ENCODE measurements at places on chromosomes 5 and 9. TPM values are rescaled to one million over a fixed set of nuclear protein-coding genes. Genes with fewer than 3 reads are reported as not detected.
A peak's percentile ranks its signal among the peaks of the same experiment; 100 is the strongest.

GRCh38 chr5:172858990-172859811, 25.1 kb downstream of the ERGIC1 start:
- H3K4me3 ChIP-seq = no peak overlapping the region
- H3K27ac ChIP-seq = peak overlapping the region; percentile 94
- DNase-seq = peak; percentile 73
- H3K27me3 ChIP-seq = no peaks in the 10 kb centered on the region
- H3K36me3 ChIP-seq = peaks cover 6% of the 10 kb centered on the region

DNA sequence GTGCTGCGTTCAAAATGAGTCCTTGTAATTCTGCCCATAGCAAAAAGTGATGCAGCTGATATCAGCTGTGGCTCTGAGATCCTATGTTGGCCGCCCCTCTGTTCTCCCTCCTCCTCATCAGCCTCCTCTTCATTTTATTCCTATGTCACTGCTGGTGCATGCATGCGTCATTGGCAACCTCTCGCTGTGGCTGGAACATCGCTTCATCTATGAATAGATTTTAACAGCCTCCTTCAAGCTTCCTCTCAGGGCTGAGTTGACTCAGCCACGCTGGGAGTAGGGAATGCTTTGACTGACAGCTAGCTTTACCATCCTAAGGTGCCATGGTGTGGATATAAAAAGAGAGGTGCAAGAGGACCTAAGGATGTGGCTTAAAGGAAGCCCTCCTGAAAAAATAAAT, 303.5 kb downstream of the PLK2 start:
- no peaks in the 10 kb centered on the region for H3K27me3 ChIP-seq
- no peaks in the 10 kb centered on the region for H3K4me1 ChIP-seq
- H3K4me3 ChIP-seq = no peak overlapping the region

DNA sequence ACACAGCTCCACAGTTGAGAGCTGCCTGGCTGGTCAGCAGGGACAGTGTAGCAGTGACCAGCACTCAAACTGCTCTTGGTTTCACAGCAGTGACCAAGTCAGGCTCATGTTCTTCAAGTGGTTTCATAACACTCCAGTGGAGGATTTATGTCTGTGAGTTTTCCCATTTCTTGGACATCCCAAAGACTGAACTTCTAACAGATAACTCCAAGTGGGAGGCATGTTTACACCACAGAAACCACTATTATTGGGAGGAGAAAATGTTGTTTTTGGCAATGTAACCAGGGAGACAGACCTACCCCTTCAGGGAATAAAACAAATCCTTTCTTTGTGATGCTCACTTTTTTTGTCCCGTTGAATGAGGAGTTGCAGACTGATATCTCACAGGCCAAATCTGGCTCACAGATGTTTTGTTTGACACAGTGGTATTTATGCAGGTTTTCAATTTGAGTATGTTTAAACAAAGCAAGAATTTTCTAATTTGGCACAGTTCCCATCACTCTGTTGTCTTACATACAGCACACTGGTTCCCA, 141.5 kb downstream of the RMI1 start:
- no peaks in the 10 kb centered on the region for H3K27me3 ChIP-seq
- no peak for DNase-seq
- H3K4me3 ChIP-seq = no peak overlapping the region
- H3K4me1 ChIP-seq = no peaks in the 10 kb centered on the region
- no peaks in the 10 kb centered on the region for H3K36me3 ChIP-seq

DNA sequence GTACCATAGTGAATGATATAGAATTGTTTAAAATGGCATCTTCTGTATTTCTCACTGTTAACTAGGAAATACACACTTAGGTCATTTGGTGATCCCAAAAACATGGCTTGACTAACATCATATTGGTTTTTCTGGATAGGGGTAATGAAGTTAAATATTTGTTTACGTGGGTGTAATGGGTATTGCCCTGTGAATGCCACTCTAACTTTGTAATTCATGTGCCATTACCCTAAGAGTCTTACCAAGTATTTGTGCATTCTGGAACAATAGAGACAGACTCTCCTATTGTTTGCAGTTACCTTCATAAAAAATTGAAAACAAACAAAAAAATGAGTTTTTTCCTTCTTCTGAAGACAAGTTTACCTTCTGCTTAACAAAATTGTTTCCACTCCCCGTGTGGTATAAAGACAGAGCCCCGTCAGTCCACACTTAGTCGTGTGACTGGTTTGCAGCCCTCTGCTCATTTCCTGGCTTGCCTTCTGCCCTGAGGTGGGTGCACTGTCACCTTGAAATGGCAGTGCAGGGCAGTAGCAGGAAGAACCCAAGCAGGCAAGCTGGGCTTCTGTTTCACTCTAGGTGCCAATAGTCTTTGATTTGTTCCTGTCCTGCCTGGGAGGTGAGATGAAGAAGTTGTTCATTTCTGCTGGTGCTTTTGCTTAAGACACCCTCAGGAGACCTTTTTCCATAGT, 9.6 kb upstream of the CATSPER3 start:
- peaks cover 27% of the 10 kb centered on the region for H3K36me3 ChIP-seq
- no peak overlapping the region for H3K27ac ChIP-seq
- no peaks in the 10 kb centered on the region for H3K4me1 ChIP-seq
- H3K4me3 ChIP-seq = no peak overlapping the region

FRRS1L gene
- total RNA-seq = 2.9 TPM

CEMIP2 gene
- total RNA-seq = 79.4 TPM

- no peaks in the 10 kb centered on the region for H3K27me3 ChIP-seq
- no peak overlapping the region for H3K4me3 ChIP-seq
- H3K36me3 ChIP-seq = no peaks in the 10 kb centered on the region
- DNase-seq = no peak
- peak overlapping the region; percentile 0 for H3K27ac ChIP-seq
Observed at GRCh38 chr9:38039907-38040682, 28.9 kb downstream of the SHB start.

PHF24 gene
- not detected for total RNA-seq

GRCh38 chr5:154117930-154118329, 72.6 kb upstream of the GALNT10 start:
- H3K27ac ChIP-seq = no peak overlapping the region
- H3K27me3 ChIP-seq = no peaks in the 10 kb centered on the region
- H3K36me3 ChIP-seq = no peaks in the 10 kb centered on the region
